ENCODE measurements at places on chromosomes 7 and 10.

GRCh38 chr10:28652703-28653102 is 24.6 kb upstream of the BAMBI start:
- no peak for DNase-seq

GRCh38 chr10:43282881-43283280 is 16.0 kb upstream of the RASGEF1A start:
- DNase-seq: no peak

DNA sequence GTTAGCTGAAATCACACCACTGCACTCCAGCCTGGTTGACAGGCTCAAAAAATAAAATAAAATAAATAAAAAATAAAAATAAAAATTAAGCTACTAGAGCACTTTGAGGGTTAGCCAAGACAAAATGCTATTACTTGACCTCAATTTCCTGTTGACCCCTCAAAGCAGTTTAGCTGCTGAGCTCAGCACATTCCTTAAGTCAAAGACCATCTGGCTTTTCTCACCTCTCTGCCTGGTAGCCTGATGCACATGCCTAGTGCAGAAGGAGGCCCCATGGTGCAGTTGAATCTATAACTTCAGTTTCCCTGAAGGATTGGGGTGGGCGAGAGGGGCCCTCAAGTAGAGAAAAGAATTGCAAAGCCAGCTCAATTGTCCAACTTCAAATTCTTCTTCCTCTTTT is 211.1 kb upstream of the GALNT17 start:
- no peak for DNase-seq

GRCh38 chr10:101152316-101152715 is 21.2 kb downstream of the TLX1 start:
- no peak for DNase-seq

DNA sequence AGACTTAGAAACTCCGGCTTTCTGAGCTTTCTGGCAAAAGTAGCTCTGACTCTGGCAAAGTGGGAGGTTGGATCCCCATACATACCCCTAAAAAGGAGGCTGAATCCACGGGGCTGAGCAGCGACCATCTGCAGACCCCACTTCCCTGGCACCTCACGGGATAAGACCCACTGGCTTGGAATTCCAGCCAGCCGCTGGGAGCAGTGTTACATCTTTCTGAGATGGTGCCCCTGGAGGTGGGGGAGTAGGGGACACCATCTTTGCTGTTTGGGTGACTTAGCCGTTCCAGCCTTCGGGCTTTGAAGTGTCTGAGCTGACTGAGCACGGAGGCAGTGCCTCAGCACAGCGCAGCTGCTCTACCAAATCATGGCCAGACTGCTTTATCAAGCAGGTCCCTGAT is 45.0 kb upstream of the GRM3 start:
- DNase-seq: no peak

GRCh38 chr7:98168181-98168903 is 42.9 kb upstream of the BHLHA15 start:
- DNase-seq: peak; percentile 58

DNA sequence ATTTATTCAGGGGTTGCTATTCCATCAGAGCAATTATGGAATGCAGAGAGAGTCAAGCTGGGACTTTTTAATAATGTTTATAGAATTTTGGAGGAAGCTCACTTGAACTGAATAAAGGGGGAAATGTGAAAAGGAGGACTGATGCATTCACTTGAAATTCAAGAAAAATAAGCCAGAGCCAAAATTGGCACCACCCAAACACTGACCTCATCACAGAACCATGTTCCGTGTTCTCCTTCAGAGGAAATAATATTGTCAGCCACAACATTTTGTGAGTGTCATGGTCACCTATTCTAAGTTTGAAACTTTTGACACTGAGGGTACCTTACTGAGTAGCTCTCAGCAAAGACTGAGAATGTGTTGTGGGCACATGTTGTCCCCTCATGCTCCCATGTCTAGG is 207.0 kb downstream of the ANK3 start:
- DNase-seq: no peak

DNA sequence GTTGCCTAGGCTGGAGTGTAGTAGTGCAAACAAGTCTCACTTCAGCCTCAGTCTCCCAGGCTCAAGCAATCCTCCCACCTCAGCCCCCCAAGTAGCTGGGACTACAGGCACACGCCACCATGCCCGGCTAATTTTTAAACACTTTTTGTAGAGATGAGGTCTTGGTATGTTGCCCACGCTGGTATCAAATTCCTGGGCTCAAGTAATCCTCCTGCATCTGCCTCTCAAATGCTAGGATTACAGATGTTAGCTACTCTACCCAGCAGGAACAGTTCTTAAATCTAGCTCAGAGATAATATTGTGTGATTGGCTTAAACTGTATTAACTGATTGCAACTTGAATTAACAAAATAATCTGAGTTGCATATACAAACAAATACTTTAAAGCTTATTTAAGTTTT is 82.9 kb downstream of the CDK14 start:
- DNase-seq: no peak

DNA sequence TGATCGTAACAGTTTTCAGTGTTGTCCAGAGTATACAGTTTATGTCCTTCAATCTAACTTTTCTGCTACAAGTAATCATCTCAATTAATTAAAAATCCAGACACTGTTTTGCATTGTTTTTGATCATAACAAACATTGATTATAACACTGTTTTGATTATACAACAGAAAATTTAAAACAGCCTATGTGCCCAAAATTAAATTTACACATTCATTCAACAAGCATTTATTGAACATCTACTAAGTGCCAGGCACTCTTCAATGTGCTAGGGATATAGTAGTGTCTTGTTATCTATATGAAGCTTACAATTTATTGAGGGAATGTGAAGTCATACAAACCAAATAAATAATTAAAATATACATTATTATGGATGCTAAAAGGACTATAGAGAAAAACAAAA is 10.6 kb downstream of the ELAPOR2 start:
- DNase-seq: no peak

DNA sequence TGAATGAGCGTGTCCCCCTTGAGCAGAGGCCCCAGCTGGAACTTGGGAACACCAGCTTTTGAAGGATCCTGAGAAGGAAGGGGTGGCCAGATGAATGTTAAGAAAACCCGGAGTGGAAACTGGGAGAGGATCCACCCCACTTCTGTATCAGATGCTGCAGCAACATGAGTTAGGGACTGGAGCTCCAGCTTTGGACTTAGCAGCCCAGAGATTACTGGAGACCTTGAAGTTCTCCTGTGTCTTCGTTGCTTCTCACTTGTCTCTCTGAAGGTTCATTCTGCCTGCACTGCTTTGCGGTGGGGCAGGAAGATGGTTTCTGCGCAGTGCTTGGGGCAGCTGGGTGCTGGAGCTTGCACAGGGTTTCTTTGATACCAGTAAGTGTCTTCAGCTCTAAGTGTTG is 9.3 kb downstream of the TMEM248 start:
- DNase-seq: no peak

- no peak for DNase-seq
Observed at GRCh38 chr10:3180355-3181025, 7.9 kb upstream of the PITRM1 start.

DNA sequence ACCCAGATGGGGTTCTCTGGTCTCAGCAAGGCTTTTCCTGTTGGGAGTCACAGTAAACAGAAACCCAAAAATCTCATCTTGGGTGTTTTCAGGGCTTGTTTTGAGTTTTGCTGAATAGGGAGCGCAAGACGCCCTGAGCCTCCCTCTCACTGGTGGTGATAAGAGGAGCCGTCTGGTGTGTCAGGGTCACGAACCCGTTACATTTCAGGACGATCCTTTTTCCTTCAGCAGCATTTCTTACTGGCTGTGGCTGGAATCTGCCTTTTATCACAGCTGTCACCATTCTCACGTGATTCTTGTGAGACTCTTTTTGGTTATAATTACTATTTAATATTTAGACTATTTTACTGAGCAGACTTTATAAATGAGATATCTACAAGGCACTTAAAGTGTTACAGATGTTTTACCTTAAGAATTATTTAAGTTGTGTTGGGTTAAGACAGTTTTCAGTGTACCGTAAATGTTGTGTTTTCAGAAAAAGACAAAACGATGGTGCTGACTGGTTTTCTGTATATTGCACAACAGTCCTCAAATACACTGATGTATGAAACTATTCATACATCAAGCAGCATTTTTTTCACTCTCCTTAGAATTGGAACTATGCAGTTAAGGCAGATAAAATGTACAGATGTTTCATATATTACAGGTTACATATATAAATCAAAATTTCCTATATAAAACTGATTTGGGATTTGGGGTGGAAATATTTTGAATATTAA is 2.2 kb upstream of the GET4 start:
- DNase-seq: no peak
